ENCODE measurements at places on chromosomes 6 and 20. TPM values are rescaled to one million over a fixed set of nuclear protein-coding genes. Genes with fewer than 3 reads are reported as not detected.

DNA sequence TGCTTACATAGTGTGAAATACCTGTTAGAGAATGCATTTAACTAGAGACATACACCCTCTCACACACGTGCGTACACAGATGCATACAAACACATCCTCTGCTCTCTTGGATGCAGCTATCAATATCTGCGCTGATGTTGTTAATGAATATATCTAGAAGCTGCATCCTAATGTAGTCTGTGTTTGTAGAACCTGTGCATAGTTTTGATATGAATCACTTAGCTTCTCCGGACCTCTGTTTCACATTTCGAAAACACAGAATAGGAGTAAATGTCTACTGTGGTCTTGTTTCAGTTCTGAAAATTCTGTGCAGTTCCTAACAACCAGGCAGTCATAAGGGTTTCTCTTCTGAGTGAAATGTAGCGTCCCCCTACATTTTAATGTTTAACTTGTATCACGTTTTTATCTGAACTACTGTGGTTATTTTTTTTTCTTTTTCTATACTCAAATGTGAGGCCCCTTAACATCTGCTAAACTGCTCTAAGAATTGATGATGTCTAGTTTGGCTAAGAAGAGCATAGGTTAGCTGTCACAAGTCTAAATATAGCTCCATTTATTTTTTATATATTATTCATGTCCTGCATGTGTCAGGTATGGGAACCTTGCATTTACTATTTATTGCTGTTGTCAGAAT lies 254.5 kb downstream of the TMEM242 start:
- H3K36me3 ChIP-seq: no peaks in the 10 kb centered on the region
- no peak overlapping the region for H3K4me3 ChIP-seq
- H3K27me3 ChIP-seq: no peaks in the 10 kb centered on the region
- no peak overlapping the region for H3K27ac ChIP-seq
- peaks cover 7% of the 10 kb centered on the region for H3K4me1 ChIP-seq

The CNKSR3 gene
- total RNA-seq: 11.1 TPM

GRCh38 chr20:33388268-33388667 lies 13.1 kb downstream of the CDK5RAP1 start:
- H3K27me3 ChIP-seq: no peaks in the 10 kb centered on the region
- no peak overlapping the region for H3K4me3 ChIP-seq
- H3K4me1 ChIP-seq: no peaks in the 10 kb centered on the region
- peaks cover 10% of the 10 kb centered on the region for H3K36me3 ChIP-seq
- H3K27ac ChIP-seq: no peak overlapping the region

The CENPQ gene
- total RNA-seq: 3.4 TPM

DNA sequence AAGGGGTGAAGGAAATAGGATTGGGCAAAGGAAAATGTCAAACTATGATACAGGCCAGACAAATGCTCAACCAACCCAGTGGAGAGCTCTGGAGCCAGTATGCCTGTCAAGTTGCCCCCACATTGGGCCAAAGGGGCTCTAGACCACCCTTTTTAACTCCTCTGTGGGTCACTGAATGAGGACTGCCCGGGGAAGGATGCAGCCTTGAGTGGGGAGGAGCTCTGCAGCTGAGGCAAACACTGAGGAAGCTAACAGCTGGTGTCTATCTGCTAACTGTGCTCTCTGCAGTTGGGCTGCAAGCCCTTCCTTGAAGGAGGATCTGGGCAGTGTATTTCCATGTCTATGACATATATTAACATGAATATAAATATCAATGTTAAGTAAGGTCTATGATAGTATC lies 98.4 kb upstream of the PRSS16 start:
- H3K4me1 ChIP-seq: peaks cover 5% of the 10 kb centered on the region
- no peaks in the 10 kb centered on the region for H3K27me3 ChIP-seq
- H3K36me3 ChIP-seq: no peaks in the 10 kb centered on the region
- no peak overlapping the region for H3K4me3 ChIP-seq
- no peak for DNase-seq
